ENCODE measurements at places on chromosomes 5 and 9.

- DNase-seq: no peak
These were observed 81.3 kb downstream of the OSTF1 start for GRCh38 chr9:75169623-75170022.

DNA sequence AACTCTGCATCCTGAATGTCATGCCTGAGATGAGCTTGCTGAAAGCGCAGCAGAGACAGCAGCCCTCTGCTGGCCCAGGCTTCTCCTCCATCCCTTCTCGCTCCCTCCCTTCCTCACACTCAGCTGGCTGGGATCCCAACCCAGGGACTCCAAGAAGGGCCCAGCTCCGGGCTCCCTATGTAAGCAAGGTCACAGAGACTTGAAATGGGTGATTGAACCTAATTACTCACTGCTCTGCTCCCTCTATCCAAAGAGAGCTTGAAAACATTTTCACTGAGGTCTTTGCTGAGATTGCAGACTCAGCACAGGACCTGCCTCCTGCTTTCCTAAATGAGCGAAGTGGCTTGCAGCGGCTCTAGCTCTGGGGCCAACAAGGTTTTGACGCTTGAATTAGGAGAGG lies 42.8 kb downstream of the RAPGEF1 start:
- DNase-seq: no peak

DNA sequence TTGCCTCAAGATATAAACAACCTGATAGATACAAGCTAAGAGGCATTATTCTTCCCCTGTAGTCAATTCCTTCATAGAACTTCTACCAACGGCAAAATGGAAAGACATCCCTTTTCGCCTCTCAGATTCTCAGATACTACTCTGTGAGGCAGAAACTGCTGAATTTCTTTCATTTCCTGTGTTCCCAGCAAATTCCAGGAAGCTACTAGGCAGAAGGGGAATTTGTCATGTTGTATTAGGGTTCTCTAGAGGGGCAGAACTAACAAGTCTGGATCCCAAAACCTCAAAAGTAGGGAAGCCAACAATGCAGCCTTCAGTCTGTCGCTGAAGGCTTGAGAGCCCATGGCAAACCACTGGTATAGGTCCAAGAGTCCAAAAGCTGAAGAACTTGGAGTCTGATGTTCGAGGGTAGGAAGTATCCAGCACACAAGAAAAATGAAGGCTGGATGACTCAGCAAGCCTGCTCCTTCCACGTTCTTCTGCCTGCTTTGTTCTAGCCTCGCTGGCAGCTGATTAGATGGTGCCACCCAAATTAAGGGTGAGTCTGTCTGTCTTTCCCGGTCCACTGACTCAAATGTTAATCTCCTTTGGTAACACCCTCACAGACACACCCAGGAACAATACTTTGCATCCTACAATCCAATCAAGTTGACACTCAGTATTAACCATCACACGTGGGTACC lies 15.2 kb downstream of the RNF180 start:
- DNase-seq: no peak

DNA sequence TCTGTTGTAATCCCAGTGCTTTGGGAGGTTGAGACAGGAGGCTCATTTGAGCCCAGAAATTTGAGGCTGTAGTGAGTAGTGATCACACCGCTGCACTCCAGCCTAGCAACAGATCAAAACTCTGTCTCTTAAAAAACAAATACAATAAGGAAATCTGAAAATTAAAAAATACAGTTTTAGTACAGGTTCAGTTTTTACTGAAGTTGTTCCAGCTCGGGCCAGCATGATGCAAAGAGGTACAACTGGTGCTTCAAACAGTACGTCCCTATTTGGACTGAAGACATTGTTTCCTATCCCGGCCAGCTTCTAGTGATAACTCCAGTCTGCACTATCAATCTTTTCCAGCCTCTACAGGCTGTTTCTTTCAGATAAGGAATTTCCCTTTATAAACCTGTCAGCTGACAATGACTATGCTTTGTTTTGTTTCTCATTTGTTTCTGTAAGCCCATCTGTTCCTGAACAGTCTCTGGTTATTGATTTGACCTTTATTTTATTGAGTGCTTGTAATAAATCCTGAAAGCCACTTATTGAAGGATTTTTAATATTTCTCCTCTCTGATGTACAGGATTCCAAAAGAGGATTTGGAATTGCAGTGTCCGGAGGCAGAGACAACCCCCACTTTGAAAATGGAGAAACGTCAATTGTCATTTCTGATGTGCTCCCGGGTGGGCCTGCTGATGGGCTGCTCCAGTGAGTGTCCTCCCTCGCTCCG lies 41.9 kb downstream of the TJP2 start:
- no peak for DNase-seq

GRCh38 chr9:24765025-24765756 lies 219.5 kb upstream of the IZUMO3 start:
- DNase-seq: no peak

- DNase-seq: no peak
These were observed 58.1 kb upstream of the SHISAL2B start for GRCh38 chr5:64632251-64632650.

DNA sequence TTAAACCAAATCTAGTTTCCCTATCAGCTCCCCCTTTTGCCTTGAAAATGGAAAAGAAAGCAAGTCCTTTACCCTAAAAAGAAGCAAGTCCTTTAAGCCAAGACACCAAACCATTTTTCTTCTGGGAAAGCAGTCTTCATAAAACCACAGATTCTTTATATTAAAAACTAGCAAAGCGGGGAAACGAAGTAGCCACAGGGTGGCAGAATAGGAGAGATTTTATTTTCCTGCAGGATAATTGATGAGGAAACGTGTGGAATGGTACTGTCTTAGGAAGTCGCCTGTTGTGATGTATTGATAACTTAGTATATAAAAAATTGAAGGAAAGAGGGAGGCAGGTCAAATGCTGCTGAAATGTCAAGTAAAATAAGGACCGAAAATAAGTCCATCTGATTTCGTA lies 41.1 kb downstream of the ZNF883 start:
- no peak for DNase-seq

- DNase-seq: no peak
These were observed 172.5 kb upstream of the OTULINL start for GRCh38 chr5:14408969-14409586.

DNA sequence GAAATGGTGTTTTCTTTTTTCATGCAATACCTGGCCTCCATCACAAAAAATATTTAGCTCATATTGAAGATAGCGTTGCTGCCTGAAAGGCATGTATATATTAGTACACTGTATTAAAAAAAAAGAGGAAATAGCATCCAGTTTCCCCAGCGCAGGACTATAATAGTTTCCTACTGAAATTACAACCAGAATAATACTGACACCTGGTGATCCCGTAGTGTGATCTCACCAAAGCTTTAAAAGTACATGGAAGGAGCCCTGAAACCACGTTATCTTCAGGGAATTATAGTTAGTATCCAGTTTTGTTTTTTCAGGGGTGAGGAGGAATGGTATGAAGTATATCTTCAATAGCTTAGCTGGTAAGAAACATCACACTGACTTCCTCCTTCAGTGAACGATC lies 264.9 kb downstream of the CD180 start:
- DNase-seq: no peak

DNA sequence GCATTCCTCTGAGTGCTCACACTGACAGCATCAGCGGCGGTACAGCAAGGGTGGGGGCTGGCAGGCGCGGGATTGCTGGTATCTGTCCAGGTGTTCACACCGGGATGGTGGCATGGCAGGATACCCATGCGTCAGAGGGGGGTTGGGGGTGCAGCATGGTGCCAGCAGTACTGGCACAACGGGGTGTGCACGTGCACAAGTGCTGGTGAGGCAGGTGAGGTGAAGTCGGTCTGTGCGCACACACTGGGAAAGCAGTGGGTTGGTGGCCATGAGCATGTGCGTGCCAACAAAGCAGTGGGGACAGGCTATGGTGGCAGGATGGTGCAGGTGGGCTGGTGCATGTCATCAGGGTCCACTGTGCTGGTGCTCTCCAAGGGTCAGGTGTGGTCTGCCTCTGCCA lies 819.6 kb upstream of the EDIL3 start:
- no peak for DNase-seq

- no peak for DNase-seq
These were observed 480.8 kb downstream of the GADD45G start for GRCh38 chr9:90085633-90086032.

DNA sequence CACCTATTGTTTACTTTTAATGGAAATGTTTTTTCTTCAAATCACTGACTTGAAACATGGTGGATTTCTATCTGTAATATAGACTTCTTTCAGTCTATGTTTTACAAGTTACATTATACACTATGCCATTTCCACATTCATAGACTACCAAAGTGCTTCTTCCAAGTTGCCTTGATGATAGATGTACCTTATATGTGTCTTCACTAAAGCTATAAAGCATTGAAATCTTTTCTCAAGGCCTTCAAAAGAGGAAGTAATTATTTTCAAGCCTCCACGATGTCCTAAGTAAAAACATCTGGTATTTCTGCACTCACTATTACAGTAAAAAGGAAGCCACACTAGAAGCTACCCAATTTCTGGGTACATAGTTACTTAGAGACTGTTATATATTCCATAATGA lies 113.3 kb downstream of the FGF10 start:
- no peak for DNase-seq

- no peak for DNase-seq
These were observed 52.0 kb downstream of the PTTG1 start for GRCh38 chr5:160473681-160474080.

DNA sequence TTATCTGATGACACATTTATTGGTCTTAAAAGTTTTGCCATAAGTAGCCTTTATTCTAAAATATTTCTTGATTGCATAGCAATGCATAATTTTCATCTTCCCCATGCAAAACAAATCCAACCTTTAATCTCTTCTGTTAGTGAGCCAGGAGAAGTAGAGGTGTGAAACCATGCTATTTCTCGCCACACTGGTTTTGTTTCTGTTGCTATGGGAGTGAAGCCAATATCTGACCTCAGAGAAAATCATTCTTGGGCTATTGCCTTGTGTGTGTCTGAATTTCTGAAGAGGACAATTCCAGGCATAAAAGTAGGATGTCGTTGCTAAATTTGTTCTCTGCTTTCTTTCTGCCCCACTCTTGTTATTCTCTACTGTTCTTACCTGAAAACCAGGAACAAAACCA lies 183.6 kb downstream of the PTTG1 start:
- DNase-seq: no peak

GRCh38 chr9:35510383-35510753 lies 20.5 kb downstream of the RUSC2 start:
- no peak for DNase-seq

DNA sequence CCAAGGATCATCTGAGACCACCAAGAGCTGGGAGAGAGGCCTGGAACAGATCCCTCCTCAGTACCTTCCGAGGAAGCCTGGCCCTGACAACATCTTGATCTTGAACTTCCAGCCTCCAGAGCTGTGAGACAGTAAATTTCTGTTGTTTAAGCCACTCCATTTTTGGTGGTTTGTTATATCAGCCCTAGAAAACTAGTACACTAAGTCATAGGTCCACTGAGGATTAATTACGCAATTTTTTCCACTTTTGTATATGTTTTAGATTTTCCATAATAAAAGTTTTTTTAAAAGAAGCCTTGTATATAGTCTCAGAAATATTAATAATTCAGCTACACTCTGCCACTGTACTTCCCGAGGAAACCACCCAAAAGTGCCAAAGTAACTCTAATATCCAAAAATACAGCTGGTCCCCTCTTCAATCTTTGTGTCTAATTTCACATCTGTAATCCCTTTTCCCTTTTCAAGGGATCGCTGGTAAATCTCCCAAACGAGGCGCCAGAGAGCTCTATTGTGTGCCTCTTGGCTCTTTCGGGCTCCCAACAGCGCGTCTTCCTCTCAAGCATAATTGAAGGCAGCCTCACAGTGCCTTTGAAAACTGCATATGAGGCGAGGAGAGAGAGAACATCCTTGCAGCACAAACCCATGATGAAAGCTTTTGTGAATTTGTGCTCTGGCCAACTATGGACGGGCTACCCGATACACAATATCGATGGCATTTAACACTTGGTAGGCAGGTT lies 32.7 kb downstream of the PRUNE2 start:
- no peak for DNase-seq

DNA sequence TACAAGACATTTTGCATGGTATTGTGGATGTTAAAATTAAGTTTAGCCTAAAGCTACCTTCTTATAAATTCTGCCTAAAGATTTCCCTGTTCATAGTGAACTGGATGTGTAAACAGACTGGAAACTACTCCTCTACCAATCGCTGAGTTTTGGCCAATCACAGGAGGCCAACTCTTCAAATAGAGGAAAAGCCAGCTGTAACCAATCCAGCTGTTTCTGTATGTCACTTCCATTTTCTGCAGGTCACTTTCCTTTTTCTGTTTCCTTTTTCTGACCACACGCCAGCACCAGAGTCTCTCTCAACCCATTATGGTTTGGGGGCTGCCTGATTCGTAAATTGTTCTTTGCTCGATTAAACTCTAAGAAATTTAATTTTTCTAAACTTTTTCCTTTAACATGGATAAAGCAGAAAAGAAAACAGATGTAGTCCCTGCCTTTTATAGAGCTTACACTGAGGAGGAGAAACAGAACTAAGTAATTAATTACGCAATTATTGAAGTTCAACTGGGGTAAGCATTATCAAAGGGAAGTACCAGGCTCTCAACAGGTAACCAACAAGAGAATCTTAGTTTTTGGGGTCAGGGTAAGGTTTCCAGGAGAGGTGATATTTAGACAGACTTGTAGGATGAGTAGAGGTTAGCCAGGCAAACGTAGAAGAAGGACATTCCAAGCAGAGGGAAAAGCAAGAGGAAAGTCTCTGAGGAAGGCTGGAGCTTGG lies 27.7 kb downstream of the RANBP3L start:
- no peak for DNase-seq

- DNase-seq: no peak
These were observed 52.2 kb downstream of the HSD17B3 start for GRCh38 chr9:96249746-96250145.

DNA sequence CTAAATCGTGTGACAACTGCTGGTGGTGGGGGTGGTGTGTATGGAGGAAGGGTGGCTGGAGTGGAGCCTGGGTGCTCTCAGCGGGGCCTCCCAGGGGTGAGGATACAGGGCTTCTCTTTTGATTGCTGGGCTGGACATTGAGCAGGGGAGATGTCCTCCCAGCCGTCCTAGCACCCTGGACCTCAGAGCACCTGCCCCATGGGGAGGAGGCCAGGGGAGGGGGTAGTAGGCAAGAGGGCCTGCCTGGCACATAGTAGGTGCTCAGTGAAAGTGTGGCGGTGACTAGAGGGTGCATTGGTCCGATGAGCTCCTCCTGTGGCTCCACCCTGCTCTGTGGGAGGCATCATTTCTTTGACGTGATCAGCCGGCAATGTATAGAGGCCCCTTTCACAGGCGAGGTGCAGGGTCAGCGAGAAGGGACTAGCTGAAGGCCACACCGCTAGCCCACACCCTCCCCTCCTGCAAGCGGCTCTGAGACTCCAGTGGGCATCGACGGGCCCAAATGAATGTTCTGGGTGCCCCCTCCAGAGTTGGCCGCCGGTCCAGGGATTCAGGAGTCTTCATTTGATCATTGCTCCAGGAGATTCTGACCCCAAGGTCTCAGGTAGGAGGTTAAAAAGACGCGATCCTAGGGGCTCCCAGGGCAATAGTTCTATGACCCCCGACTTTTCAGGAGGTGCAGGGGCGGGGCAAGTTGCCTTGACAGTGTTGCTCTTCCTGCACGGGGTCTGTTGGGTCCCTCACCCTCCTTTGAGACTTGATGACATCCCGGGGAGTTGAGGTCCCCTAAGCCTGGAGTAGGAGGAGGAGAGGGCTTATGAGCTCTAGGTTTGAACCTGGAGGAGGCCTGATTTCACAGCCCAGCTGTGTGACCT lies 255.5 kb downstream of the PBX3 start:
- no peak for DNase-seq

- peak; percentile 2 for DNase-seq
These were observed 36.5 kb upstream of the RAD23B start for GRCh38 chr9:107246259-107247254.

Measured in CD4-positive, alpha-beta memory T cell (primary cell).